ENCODE measurements at places on chromosomes 2 and 18.
A peak's percentile ranks its signal among the peaks of the same experiment; 100 is the strongest.

- DNase-seq = no peak
Observed at GRCh38 chr2:56287508-56287907, 103.7 kb downstream of the CCDC85A start.

DNA sequence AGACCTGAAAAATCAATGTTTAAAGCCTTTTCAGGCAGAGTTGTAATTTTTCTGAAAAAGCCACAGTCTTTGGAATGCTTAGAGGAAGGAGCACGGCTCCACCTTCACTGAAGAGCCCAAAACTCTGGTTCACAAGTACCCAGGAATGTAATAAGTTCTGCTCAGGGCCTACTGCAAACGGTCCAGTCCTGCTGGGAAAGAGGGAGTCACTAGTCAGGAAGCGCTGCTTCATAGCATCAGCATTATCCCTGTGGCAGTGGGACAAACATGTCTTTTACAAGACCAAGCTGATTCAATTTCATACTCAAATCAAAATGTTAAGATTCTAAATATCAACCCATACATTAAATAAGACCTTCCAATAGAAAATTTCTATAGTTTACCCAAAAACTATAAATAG is 152.9 kb upstream of the PGAP1 start:
- DNase-seq = no peak

GRCh38 chr18:21489119-21489750 is 111.3 kb downstream of the ESCO1 start:
- DNase-seq = no peak

- DNase-seq = no peak
Observed at GRCh38 chr2:145386973-145387372, 867.1 kb upstream of the ZEB2 start.

- no peak for DNase-seq
Observed at GRCh38 chr2:23452853-23453420, 68.0 kb downstream of the KLHL29 start.

GRCh38 chr2:32562906-32563305 is 64.9 kb upstream of the TTC27 start:
- DNase-seq = no peak

- no peak for DNase-seq
Observed at GRCh38 chr2:237539681-237540080, 26.7 kb upstream of the PRLH start.

DNA sequence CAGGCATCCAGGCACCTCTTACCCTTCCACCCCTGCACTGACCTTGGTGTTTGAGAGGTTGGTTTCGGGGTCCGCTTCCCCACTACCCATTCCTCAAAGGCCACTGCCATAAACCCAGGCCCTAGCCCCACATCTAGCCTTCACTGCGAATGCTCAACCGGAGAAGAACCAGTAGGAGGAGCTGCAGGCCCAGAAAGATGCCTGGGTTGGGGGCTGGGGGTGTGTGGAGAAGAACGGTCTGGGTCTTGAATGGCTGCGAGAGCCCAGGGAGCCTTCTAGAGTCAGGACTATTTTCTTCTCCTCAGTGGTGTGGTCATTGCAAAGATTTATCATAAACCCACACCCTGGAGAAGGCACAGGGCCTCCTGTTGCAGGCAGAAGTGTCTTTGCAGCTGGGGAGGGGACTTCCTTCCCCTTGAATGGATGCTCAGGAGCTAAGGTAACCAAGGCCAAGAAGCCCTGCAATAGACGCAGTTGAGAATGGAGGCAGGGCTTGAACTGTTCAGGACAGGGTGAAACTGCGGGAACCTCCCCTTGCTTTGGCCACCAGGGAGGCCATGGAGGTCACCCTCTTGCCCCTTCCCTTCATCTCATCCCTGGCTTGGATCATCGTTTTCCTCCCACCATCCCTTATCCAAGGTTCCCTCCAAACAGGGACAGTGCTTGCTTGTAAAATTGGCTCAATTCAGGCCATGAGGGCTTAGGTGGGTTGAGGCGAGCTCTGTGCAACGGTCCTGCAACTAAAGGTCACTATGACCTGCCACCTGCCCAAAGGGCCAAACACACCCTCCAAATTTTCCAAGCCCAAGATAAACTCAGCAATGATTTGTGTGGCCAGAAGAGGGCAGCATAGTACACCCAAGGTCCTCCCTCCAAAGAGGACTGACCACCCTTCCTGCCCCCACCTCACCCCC is 20.9 kb downstream of the THNSL2 start:
- DNase-seq = no peak

GRCh38 chr18:75202696-75203365 is 6.1 kb downstream of the PTGR3 start:
- no peak for DNase-seq

GRCh38 chr2:176392744-176393414 is 123.6 kb downstream of the MTX2 start:
- no peak for DNase-seq

DNA sequence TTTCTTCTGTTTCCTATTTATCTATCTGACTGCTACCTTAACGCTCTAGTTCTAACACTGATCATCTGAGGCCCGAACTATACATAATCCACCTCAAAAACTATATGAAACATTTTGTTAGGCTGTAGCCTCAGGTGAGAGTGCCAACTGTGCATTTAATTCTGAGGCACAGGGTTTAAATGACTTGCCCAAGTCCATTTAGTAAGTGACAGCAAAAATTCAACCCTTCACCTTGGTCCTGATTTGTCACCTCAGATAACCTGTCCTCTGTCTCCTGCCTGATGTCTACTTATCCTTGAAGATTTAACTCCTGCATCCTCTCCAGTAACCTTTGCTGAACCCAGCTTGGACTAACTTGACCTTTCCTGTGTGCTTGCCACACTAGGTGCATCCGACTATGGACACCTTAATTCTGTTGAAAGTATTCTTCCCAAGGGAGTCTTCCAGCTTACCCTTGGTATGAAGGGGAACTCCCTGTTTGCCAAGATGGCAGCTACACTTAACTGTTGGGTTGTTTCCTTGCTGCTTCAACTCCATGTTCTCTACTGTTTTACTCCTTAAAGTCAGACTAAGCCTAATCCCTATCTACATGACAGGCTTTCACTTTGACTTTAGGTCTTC is 23.5 kb downstream of the CD302 start:
- no peak for DNase-seq

- DNase-seq = peak; percentile 60
Observed at GRCh38 chr2:9800975-9801726, 42.1 kb upstream of the TAF1B start.

DNA sequence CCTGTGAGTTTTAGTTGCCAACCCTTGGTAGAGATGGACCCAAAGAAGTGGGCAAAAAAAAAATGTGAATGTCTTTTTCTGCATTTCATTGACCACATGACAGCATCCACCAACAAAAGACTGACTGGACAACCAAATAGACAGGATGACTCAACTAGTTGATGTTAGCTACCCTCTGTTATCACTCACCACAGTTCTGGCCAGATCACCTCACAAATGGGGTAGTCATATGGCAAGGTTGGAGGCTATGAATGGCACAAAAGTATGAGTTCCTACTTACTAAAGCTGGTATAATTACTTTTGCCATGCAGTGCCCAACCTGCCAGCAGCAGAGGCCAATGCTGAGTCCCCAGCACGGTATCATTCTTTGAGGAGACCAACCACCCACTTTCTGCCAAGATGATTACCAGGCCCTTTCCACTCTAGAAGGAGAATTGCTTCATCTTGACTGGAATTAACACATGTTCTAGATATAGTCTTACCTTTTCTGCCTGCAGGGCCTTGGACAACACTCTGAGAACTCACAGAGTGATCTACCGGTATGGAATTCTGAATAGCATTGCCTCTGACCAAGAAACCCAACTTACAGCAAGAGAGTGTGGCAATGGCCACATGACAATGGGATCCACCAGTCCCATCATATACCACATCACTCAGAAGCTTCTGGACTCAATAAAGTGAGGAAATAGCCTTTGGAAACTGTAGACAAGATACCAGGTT is 20.1 kb upstream of the TCF7L1 start:
- DNase-seq = no peak

GRCh38 chr2:9830685-9831410 is 12.4 kb upstream of the TAF1B start:
- DNase-seq = no peak

GRCh38 chr2:157592948-157593347 is 35.7 kb downstream of the ACVR1C start:
- no peak for DNase-seq

DNA sequence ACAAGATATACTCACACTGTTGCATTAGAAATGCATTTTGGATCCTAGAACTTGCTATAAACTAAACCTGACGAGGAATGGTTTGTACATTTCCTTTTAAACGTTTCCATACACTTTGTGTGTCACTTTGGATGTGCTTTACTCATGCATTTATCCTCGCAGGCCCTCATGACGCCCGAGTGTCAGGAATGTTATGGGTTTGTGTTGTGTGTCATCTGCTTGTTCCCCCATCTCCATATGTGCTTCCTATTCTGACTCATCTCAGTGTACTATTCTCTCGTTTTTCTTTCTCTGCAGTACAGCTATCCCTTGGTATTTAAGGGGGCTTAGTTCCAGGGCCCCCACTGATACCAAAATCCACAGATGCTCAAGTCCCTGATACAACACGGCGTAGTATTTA is 121.5 kb upstream of the RASGRP3 start:
- DNase-seq = no peak

DNA sequence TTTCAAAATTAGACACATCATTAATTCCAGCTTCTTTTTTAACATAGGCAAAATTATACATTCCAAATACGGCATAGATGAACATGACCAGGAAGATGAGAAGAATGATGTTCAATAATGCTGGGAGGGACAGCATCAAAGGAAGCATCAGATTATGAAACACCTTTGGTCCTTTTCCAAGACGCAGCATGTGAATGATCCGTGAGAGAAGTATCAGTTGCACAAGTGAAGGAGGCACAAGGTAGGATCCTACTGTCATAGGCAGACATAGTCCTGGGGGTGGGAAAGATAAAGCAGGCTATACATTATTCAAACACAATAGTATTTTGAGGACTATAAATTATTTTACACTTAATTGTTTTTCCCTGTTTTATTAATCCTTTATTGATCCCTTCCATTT is 30.6 kb upstream of the SCN9A start:
- DNase-seq = no peak

DNA sequence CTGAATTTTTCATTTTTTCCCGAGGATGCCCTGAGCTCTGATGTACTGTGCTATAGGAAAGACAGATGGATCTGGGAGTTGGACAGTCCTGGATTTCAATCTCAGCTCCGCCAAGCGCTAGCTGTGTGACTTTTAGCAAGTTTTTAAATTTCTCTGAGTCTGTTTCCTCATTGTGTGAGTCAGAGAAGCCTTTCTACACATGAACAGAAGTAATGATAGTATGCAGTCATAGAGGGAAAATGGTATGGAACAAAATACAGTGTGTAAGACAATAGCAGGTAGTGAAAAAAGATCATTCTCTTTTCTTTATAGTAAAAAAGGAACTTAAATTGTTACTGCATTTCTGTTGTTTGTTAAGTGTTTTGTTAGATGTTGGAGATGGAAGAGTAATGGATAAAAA is 52.4 kb upstream of the PPM1B start:
- DNase-seq = no peak
